NCI-H1436 (cell line): ENCODE measurements at places on chromosomes 2 and 18.

DNA sequence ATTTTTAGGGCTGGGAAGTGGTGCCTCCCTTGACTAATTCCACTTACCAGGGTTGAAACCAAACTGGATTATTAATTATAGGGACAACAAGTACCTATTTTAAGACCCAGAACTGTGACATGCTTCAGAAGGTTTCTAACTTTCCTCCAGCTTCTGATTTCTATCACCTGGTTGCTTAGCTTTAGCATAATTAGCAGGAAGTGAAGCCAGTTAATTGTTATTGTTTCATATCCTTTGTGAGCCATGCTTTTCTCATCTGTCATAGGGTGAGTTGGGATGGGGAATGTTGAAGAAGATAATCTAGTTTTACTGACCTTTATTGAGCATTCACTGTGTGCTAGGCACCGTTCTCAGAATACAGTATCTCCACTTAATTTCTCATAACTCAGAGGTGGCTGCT lies 3.2 kb downstream of the YPEL5 start:
- no peak for DNase-seq

DNA sequence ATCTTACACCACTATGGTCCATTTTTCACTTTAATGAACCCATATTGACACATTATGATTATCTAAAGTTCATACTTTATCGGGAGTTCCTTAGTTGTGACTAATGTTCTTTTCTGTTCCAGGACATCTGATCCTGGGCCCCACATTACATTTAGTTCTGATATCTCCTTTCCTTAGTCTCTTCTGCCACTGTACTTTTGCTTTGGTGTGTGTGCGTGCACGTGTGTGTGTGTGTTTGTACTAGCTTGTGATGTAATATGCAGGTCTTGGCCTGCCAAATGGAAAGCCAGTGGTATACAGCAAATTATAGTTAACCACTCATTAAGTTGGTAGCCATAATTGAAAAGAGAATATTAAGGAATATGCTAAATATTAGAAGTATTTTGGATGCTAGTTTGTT lies 88.0 kb downstream of the CDC42EP3 start:
- no peak for DNase-seq

DNA sequence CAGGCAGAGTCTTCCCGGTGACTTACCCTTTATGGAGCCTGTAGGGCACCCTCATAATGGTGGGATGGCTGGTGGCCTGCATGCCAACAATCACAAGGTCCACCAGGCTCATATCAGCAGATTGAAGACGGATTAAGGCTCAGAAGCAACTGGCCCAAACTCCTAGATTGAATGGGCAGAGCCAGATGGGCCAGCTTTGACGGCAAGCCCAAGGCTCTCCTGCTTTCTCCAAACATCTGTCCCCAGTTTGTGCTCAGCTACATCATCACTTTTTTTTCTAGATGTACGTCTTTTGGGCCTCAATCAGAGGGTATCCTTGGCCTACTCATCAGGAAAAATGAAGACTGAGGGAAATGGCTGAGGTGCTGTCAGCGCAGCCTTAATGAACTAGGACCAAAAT lies 114.6 kb downstream of the VIT start:
- no peak for DNase-seq

GRCh38 chr2:238570926-238571325 lies 144.2 kb downstream of the ASB1 start:
- no peak for DNase-seq

DNA sequence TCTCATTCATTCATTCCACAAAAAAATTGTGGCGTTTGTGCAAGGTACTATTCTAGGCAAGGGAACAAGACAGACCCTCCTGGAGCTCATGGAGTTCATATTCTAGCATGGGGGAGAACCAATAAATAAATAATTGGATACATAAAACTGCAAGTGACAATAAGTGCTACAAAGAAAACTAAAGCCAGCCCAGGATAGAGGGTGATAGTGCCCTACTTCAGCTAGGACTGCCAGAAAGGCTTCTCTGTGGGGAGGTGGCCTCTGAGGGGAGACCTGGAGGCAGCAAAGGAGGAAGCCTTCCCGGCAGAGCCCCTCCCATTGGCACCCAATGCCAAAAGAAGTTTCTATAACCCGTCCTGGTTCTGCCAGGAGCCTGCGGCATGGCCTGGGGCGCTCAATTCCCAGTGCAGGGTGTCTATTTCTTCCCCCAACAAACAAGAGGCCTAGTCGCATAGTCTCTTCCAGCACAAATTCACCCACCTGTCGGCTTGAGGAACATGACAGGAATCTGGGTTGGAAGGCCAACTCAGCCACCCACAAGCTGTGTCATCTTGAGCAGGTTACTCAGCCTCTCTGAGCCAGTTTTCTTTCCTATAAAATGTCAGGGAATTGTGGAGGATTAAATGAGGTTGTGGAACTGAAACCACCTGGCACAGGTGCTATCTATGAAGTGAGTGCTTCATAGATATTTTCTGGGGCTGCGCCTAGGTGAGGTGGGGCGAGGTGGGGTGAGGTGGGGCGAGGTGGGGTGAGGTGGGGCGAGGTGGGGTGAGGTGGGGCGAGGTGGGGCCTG lies 94.3 kb downstream of the ZFP36L2 start:
- DNase-seq = no peak

GRCh38 chr18:37243741-37244140 lies 321.9 kb downstream of the CELF4 start:
- no peak for DNase-seq
